CD4-positive, alpha-beta T cell treated with Interleukin-17A for 1 hour (primary cell): ENCODE measurements at places on chromosomes 2 and 18.

DNA sequence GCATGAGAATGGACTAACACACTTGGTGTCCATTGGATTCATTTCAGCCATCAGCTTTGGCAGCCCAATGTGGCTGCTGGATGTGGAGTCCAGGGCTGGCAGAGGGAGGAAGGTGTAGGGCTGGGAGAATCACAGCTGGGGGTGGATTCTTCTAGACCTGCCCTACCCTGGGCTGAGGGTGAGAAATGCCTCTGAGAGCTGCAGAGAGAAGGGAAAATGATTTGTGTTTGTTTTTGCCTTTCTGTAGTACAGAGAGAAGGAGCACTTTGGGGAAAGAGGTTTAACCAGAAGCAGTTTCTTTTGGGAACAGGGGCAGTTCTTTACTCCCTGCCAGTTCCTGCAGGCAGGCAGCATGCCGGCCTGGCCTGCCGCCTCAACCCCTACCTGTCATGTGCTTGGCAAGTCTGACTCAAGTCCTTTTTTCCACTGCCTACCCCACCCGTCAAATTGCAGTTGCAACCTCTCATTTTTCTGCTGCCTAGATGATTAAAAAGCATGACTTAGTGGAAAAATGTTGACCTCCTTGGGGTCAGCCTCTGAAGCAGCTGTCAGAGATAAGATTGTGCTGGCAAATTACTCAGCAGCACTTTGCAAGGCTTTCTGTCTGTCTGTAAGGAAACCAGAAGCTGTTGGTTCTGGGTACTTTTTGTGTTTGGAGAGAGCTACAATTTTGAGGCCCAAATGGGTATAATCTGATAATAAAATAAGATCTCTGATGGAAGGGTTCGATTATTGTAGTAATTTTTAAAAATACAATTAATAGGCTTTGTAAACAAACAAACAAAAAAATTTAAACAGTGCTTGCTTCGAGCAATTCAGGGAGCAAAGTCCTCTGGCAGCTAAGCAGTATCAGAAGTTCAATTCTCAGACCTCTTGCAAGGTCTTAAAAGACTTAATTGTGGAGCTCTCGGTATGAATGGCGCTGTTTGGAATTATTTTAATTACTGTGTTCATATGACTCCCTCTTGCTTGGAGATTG is 21.7 kb downstream of the LBH start:
- no peak for DNase-seq

- no peak for DNase-seq
Observed at GRCh38 chr2:38129987-38130386, 54.0 kb upstream of the CYP1B1 start.

DNA sequence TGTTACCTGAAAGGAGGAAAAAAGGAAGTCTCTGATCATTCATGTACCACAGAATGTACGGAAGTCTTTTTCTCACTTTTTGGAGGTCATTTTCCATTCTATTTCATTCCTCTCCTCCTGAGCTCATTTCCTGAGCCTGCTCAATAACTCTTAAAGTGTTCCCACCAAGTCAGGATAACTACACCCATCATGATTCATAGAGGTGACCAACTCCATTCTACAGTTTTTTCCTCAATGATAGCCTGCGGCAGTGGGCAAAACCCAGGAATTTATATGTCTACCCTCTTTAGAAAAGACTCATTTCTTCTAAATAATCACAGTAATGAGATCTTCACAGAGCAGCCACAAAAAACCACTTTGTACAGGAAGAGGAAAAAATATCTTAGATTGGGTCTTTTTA is 372.5 kb downstream of the RBM43 start:
- DNase-seq = no peak

GRCh38 chr18:76490670-76491472 is 4.2 kb downstream of the ZNF516 start:
- DNase-seq = peak; percentile 71
